ENCODE measurements at places on chromosomes 1 and 21.
A peak's percentile ranks its signal among the peaks of the same experiment; 100 is the strongest.

DNA sequence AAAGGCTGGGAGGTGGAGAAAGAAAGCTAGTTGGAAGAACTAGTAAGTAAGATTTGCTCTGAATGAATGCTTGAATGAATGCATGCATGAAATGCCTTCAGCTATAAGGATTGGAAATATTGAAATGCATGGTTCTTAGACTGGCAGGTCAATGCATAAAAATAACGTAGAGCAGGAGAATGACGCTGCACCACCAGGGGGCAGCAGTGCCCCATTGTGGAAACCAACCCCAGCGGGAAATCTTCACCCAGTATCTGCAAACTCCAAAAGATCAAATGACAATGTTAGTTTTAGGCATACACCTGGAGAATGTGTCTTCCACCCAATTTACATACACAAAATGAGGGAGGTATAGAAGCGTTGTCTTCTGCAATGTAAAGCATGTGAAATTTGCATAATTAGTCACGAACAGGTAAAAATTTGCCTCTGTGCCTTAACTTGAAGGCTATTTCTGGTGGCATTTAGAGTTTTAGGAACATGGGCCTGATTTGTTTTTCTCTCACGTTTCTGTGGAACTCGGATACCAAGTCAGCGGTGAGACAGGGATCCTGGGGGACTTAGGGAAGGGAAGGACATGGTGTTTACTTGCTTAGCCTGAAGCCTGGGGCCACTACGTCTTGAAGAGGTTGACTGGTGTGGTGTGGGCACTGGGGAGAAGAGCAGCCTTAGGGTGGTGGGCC is 78.6 kb downstream of the HHAT start:
- DNase-seq = peak; percentile 79

DNA sequence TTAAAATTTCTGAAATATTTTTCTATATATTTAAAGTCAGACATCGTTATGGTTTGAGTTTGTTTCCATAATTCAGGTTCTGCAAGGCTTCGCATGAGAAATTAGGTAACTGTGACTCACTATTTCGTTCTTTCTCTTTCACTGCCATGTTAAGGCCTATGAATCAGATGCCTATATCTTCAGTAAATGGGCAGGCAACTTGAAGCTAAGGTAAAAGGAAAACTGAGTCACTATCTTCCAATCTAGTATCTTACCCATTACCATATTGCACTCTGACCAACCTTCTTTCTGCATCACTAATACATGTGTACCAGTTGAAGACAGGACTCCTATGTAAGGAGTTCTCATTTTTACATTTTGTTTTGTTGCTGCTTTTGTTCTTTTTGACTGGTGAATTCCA is 37.8 kb downstream of the PYHIN1 start:
- DNase-seq = no peak

DNA sequence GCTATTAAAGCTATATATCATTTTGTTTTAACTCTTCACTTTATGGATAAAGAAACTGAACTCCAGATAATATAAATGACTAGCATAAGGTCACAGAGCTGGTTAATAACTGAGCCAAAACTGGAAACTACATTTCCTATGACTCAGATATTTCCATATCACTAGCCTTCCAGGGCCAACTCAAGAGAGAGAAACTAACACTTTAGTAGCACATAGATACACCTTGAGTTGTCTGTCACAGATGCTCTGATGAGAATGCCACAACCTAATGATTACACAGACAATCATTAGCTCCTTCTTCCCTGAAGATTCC is 40.7 kb downstream of the NME7 start:
- DNase-seq = no peak

- peak; percentile 47 for DNase-seq
Measured at GRCh38 chr1:1020415-1021009, 592 bp downstream of the AGRN start.

- DNase-seq = no peak
Measured at GRCh38 chr1:224425279-224425884, 9.2 kb downstream of the WDR26 start.

DNA sequence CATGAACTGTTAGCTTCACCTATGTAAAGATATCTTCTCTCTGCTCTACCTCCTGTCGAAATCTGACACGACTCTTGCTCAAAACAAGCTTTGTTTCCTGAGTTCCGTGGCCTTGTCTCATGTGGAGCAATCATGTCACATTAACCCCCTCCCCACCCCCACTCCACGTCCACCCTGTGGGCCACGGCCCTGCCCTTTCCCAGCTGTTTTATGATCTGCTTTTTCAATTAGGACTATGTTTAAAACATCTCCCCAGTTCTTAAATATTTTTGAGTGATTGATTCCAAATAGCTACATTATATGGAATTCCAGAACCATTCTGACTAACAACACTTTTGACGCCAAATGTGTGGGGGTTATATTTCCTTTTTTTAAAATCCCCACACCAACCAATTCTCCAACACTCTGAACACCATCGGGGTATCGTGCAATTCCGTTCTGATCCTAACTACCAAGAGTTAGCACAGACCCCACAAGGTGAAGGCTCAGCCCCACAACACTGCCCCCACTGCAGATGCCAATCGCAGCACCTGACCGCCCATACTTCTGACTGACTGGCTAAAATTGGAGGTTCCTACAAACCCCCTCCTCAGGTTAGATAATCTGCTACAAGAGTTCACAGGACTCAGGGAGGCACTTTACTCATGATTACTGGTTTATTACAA is 12.7 kb upstream of the S100A8 start:
- DNase-seq = no peak

GRCh38 chr1:6517435-6517851 is 26.0 kb upstream of the PLEKHG5 start:
- no peak for DNase-seq

DNA sequence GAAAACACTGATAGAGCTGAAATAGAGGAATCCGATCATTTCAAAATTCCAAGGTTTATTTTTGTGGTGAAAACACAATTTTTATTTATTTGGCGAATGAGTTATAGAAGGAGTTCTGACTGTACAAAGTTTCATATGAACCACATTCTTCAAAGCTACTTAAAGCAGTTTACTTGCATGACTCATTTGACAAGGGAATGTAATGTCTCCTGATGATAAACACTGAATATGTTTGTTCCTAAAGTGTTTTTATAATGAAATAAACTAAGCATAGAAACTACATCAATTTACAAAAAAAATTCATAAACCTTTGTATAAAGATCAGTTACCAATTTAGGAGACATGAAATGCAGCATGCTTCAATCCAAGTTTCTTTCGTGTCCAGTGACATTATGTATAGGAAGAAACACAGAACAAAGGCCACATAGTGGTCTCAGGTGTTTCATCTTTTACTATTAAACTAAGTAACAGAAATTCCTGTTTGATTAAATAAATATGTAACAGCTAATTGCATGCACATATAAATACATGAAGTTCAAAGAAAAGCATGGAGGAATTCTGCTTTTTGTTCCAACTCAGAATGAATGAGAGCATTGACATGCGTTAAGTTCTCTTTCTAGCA is 2.5 kb downstream of the PRKACB start:
- DNase-seq = no peak

DNA sequence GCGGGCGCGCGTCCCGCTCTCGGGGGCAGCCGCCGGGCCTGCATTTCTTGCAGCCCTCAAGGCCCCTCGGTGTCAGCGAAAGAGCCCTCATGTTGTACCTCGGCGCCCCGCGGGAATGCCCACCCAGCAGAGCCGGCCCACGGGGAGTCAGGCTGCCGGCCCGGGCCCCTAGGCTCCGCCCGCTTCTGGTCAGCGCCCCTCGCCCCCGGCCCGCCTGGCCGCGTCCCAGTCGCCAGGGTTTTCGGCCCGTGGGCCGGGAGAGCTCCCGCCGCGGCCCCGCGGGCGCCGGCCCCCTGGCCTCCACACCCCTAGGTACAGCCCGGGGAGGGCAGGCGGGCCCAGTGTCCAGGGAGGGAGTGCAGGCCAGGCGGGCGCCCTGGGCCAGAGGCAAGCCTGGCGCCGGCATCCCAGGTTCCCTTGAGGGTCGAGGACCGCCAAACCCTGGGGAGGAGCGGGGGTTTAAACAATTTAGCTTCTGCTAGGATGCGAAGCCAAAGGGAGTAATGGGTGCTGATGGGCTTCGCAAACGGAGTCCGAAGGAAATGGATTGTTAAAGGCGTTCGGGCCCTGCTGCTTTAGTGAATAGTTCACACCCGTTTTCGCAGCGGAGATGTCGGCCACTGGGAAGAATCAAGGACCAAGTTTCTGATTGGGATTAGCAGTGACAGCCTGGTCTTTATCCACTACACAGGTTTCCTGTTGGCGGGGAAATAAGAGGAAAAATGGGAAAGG is 486 bp upstream of the KCNA3 start:
- DNase-seq = no peak

Measured in stimulated activated CD4-positive, alpha-beta T cell treated with anti-CD3 and anti-CD28 coated beads, Interleukin-12 subunit alpha, Interleukin-12 subunit beta, amount 100 ng/mL, for 4 hours (primary cell).